ENCODE measurements at places on chromosomes 2 and 18.

DNA sequence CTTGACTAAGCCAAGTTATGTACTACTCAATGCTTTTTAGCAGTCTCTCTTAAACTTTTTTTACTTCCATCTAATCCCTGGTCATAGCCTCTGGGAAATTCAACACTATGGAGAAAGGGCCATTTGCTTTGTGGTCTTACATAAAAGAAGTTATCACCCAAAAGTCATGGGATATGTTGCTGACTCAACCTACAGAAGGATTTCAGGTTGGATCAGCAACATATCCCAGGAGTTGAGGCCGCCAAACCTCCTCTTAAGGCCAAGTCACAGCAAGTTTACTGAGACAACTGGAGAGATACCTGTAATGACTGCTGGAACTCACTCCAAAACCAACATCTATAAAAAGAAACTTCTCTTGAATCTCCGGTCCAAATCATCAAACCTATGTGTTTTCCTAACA lies 141.1 kb downstream of the IRS1 start:
- DNase-seq, result no peak

GRCh38 chr2:71534826-71535225 lies 81.5 kb downstream of the DYSF start:
- DNase-seq, result no peak

DNA sequence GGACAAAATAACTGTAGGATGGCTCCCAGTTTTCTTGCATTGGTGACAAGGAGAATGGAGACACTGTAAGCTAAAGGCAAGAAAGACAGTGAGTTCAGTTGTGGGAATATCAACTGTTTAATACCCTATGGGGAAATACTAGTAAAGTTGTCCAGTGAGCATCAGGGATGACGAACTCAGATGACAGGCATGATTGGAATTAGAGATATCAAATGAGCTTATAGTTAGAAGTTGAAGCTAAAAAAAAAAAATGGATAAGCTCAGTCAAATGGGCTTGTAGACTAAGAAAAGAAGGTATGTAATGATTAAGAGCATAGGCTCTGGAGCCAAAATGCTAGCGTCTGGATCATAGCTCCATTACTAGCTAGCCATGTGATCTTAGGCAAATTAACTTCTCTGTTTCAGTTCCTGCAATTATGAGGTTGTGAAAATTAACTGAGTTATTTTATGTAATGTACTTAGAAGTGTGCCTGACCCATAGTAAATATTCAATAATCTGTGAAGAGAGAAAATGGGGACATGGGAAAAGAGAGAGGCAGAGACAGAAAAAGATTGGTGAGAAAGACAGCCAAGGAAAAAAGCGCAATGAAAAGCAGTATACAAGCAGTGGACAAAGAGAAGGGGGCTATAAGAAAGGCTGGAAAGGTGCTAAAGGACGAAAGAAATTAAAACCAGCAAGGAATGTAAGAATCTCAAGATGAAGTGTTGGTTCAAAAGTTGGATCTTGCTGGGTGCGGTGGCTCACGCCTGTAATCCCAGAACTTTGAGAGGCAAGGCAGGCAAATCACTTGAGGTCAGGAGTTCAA lies 95.7 kb upstream of the SLC39A10 start:
- DNase-seq, result no peak

DNA sequence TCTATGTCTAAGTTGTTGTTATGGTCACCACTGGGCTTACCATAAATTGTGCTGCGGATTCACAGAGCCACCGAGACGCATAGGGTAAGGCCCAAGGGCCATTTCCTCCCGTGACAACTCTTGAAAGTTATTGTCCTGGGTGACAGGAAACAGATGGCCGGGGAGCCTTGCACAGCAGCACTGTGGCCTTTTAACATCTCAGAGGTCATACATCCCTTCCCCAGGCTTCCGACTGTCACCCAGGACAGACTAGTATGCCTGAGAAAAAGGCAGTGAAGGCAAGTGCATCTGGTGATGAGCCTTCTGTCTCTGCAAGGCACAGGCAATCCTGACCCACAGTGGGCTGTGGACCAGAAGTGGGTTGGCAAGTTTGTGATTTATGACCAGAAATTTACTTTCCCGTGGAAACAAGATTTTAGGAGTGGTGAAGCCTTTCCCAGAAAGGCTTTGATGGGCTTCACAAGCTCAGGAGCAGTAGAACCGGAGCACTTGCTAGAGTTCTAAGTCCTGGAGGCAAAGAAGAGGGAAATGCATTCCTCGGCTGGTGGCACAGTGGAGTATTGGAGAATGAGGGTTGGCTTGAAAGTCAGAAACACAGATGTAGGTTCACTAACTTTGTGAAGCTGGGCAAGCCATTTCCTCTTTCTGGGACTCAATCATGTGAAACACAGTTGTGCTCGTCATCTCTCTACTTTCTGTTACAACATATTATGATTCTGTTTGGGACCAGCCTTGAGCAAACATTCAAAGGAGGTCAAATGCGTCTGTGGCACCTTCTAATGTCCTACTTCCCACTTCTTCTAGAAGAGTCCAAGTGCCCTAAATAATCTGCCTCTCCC lies 2.0 kb upstream of the CAPN14 start:
- no peak for DNase-seq

Measured in spinal cord (tissue), 10 donors.